NCI-H1436 (cell line): ENCODE measurements at places on chromosomes 6 and 20.

DNA sequence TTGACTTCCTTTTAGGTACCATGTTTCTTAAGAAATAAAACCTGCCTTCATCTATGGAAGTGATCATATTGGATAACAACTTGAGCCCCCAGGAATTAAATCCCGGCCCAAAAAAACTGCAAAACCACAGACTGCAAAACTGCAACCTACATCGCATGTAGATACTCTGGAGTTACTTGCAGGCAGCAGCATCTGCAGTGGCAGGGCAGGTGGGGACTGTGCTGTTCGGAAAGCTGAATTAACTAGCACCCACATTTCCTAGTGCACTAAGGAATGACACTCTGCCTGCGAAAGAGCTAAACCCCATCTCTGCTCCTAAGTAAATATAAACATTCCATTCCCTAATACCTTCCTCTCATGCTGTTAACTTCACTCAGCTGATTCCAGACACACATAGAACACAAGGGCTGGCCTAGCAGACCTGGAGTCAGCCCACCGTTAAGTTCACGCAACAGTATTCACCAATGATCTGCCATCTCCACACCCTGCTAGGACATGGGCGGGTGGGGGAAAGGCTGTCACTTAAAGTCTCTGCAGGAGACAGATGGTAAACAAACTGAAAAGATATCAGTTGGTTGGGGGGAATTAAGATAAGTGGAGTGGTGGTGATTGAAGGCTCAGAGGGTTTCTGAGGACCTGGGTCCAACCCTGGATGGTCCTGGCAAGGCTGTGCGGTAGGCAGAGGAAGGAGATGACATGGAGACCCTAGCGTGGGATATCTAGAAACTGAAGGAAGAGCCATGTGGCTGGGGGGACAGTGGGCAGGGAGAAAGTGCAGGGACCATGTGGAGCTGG is 128.4 kb downstream of the SYCP2 start:
- DNase-seq: no peak

DNA sequence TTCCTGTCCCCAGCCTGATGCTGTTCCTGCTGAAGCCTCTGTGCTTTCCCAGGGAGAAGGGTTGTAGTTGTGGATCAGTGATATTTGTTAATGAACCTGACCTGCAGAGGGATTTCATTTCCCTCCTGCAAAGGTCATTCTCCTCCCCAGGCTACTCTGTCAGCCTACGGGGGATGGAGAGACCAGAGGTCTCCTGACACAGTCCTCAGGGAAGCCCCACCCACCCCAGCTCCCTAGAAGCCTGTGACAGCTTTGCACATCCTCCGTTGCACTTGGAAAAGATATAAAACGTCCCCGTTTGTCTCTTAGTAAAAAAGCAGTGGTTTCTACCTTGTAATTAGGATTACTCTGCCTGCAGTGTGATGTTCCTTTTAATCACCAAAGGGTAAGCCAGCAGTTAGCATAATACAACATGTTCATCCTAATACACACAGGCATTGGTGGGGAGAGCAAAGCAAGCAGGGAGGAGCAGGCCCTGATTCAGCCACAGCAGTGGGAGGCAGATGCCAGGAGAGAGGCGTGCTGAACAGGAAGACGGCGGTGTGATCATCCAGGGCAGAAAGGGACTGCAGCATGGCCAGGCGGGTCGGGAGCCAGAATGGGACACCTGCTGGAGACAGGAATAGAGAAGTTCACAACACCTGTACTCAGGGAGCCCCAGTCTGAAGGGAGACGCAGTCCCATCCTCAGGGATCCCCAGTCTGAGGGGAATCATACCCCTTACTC is 293.5 kb downstream of the LRFN2 start:
- no peak for DNase-seq

DNA sequence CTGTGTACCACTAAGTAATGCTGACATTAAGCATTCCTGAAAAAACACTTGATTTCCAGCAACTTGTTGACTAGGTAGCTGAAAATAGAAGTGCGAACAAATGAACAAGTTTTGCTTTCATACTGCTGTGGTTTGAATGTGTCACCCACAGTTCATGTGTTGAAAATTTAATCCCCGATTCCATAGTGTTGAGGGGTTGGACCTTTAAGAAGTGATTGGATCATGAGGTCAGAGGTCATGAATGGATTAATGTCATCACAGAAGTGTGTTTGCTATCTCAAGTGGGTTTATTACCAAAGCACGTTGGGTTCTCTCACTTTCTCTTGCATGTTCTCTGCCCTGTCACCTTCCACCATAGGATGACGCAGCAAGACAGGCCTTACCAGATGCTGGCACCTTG is 568.5 kb downstream of the UTRN start:
- no peak for DNase-seq

GRCh38 chr20:10115021-10115420 is 80.2 kb downstream of the ANKEF1 start:
- DNase-seq: no peak

DNA sequence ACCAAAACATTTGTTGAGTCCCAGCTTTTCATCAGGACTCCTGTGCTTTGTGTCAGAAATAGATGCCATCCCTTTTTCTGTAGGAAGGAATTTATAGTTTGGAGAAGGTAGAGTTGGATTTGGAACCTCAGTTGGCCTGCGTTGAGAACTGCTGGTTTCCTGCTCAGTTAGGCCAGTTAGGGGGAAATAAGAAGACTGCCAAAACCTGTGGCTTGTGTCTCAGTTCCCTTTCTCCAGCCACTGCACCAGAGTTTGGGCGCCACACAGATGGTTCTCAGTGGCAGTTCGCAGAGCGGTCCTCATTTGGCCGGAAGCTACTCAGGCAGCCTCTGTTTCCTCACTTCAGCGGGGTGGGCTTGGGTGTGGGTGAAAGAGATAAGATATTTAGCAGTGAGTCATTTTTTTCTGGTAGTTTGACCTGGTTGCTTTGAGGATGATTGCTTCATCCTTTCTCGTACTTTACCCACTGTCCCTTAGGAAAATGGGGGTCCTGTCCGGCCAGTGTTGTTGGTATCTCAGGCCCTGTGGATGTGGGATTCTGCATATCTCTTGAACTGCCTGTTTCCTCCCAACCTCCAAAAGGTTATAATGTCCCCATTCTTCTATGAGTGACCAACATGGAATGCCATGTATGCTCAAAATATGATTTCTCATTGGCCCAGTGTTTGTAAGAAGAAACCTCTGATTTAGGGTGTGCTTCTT is 53.7 kb downstream of the JARID2 start:
- DNase-seq: no peak

DNA sequence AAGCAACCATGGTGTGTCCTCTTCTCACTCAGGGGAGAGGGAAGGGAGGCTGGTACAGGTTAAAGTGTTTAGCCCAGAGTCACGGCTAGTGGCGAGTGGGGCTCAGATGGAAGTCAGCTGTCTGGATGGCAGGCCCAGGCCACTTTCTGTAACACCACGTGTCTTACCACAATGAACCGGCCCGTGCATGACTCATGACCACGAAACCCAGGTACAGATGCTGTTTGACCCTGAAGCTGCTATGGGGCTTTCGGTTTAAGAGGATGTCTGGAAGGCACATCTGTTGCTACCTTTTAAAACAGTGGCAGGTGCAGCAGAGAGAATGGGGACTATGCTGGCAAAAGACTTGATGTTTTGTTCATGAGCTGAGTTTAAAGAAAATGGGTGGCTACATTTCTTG is 36.5 kb upstream of the MPC1 start:
- DNase-seq: no peak

DNA sequence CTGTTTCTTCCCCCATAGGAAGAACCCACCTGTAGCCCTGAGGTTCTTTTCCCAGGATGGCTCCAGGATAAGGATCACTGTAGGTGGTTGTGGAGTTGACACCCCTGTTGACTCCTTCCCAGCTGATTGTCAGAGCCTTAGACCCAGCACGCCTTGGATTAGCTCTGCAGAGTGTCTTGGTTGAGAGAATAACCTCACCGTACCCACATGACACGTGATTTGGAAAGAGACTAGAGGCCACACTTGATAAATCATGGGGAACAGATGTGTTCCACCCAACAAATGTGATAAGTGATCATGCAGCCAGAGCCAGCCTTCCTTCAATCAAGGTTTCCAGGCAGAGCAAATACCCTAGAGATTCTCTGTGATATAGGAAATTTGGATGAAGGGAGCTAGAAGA is 12.2 kb downstream of the BTN3A1 start:
- no peak for DNase-seq
